ENCODE measurements at places on chromosomes 13 and 19. TPM values are rescaled to one million over a fixed set of nuclear protein-coding genes. Genes with fewer than 3 reads are reported as not detected.

GRCh38 chr13:65929436-65929835 is 1300.7 kb downstream of the PCDH9 start:
- no peak for ATAC-seq

GRCh38 chr13:36421447-36421846 is 10.8 kb upstream of the CCNA1 start:
- peak; percentile 69 for ATAC-seq

GRCh38 chr19:58037927-58038687 is 4.3 kb downstream of the ZSCAN1 start:
- ATAC-seq: no peak

Gene CCDC169
- 1.1 TPM for total RNA-seq

- ATAC-seq: no peak
Measured at GRCh38 chr13:102914339-102914930, 68.6 kb downstream of the ERCC5 start.

DNA sequence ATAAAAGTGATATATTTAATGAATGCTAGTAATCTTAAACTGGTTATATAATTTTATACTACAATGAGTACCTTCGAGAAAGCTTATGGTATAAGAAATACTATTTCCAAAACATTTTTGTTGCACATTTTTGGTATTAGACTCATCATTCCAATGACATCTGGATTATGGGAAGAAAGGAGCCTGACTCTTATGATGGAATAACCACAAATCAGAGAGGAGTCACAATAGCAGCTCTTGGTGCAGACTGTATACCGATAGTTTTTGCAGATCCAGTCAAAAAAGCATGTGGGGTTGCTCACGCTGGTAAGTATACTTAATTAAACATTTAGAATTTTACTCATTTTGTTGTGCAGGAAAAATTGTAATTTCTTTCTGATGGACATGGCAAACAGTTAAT is 3.9 kb downstream of the LACC1 start:
- ATAC-seq: no peak

- ATAC-seq: no peak
Measured at GRCh38 chr19:41222240-41222639, 3.2 kb downstream of the AXL start.

Gene ZNF497
- 1.7 TPM for total RNA-seq

- no peak for ATAC-seq
Measured at GRCh38 chr19:2389594-2389993, 29.5 kb downstream of the TMPRSS9 start.

Measured in activated T-helper 17 cell treated with anti-CD3 and anti-CD28 coated beads, Interleukin-2, amount 50 U/mL, for 72 hours (primary cell).